CD4-positive, alpha-beta T cell treated with Interleukin-15 for 1 hour (primary cell): ENCODE measurements at places on chromosomes 5 and 9.

- no peak for DNase-seq
Observed at GRCh38 chr5:136769900-136770684, 404.7 kb upstream of the TRPC7 start.

DNA sequence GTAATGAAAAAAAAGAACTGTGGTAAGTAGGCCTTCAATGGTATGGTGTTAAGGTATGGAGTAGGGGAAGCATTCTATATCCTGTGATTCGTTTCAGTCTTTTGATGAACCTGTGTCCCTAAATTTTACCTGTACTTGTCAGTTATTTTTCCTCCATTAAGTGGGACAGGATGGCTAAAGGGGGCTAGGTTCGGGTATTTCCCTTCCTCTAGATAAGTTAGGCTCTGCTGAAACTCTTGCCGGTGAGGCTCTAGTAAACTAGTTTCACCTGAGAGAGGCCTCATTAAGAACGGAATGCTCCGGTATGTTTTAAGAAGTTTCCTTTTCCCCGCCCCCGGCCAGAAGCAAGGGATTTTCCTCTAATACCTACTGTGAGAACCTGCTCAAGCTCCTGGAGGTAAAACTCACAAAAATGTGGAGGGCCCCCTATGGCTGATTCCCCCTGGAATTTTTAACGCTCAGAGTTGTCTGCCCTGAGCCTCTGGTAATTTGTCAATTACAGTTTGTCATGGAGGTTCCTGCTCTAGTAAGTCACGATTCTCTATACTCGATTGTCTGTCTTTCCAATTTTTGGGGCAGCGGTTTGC, 87.7 kb downstream of the MACIR start:
- DNase-seq: no peak

DNA sequence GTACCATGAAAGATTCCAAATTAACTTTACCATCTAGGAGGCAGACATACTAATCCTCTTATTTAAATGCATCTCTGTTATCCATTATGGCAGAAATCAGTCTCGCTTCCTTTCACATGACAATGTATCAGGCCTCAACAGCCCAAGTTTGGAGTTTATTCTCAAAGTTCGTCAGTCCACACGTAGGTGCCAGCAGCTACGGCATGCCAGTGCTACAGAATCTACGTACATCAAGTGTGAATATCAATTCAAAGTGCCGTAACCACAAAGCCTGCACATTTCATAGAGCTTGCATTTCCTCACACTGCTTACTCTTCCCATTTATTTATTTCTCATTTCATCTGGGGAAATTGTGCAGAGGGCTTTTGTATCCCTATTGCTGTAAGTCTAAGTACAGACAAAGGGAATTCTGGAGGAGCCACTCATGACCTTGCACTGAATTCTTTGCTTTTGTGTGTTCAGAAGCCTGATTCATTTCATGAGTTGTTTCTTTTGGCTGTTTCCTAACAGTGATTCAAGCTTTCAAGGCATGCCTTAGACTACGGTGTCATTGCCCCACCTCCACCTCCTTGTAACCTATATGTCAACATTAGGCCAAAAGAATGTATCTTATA, 10.0 kb downstream of the ENC1 start:
- peak; percentile 23 for DNase-seq

DNA sequence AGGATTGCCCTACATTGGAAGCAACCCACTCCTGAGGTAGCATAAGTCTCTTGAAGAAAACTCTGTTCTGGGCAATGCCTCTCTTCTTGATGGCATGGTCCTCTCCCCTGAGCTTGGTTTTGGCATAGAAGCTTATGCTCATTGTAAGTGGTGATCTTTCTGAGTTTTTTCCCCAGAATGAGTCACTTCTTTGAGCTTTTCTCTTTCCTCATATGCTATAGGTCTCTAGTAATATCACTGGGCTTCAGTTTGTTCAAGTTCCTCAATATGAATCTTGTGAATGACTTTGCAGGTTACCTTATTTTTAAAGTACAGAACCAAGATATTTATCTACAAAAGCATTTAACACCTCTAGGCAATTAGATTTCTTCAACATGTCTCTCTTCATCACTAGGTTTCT, 76.5 kb upstream of the ATG10 start:
- DNase-seq: no peak

DNA sequence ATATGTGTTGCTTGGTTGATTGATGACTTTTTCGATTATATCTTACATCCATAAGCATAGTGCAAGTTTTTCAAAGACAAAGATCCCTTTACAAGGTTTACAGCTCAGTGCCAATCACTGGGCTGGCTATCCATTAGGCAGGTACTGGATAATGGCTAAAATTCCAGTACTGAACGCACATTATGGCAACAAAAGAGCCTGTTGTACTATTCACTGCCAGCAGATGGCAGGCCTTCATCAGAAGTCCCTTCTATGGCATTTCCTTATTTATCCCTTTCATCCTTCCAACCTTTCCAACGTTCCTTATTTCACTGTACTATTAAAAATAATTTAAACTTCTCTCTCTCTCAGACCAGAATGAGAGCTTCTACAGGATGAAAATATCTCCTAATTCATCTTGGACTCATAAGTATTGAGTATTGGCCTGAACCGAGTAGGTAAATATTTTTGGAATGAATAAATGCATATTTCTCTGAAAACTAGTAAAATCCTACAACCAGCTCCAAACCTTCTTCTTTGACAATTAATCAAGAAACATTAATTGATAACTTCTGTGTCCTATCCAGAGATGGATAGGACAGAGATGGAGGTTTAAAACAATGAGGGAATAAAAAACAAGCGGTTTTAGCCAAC, 6.7 kb upstream of the WNT8A start:
- DNase-seq: peak; percentile 29

- DNase-seq: no peak
Observed at GRCh38 chr5:68033961-68034571, 181.5 kb upstream of the PIK3R1 start.

DNA sequence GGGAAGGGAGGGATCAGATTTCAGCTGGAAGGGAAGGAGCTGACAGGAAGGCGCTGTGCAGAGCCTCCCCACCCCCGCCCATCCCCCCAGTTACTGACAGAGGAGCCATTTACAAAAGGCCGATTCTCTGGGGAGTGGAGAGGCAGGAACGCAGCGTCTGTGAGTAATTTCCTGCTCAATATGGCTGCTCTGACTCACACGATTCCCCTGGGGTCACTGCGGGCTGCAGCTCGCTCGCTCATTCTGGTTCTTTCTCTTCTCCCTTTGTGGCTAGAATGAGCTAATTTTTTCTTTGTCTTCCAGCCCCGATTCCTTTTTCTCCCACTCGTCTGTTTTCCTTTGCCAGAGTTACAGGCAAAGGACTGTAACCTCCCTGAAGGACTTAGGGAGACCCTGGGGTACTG, 28.8 kb downstream of the PTPA start:
- DNase-seq: peak; percentile 92

GRCh38 chr9:116251366-116251765, 97.8 kb downstream of the PAPPA start:
- no peak for DNase-seq

- DNase-seq: no peak
Observed at GRCh38 chr5:72459089-72459661, 48.0 kb downstream of the ZNF366 start.

DNA sequence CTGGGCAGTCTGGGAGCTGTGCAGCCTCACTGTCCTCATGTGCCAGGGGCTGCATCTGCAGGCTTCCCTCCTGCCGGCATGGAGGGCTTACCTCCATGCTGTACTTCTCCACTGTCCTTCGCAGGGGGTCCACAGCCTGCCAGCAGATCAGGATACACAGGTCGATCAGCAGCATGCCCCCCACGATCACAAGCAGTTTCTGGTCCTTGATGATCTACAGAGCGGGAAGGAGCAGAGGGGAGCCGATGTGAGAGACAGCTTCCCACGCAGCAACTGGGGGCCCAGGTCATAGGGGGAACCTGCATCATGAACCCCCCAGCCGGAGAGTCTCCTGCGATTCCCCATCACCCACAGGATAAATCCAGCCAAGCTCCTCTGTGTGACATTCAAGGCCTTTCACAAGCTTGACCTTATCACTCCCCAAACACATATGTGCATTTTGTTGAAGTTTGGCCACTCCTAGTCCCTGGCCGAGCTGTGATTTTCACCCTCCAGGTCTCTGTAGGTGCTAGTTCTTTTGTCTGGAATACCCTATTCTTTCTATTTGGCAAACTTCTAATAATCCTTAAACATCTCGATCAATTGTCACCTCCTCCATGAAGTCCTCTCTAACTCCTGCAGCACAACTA, 107.3 kb upstream of the TBC1D2 start:
- DNase-seq: no peak

- no peak for DNase-seq
Observed at GRCh38 chr5:126976520-126977172, 53.7 kb downstream of the MARCHF3 start.

DNA sequence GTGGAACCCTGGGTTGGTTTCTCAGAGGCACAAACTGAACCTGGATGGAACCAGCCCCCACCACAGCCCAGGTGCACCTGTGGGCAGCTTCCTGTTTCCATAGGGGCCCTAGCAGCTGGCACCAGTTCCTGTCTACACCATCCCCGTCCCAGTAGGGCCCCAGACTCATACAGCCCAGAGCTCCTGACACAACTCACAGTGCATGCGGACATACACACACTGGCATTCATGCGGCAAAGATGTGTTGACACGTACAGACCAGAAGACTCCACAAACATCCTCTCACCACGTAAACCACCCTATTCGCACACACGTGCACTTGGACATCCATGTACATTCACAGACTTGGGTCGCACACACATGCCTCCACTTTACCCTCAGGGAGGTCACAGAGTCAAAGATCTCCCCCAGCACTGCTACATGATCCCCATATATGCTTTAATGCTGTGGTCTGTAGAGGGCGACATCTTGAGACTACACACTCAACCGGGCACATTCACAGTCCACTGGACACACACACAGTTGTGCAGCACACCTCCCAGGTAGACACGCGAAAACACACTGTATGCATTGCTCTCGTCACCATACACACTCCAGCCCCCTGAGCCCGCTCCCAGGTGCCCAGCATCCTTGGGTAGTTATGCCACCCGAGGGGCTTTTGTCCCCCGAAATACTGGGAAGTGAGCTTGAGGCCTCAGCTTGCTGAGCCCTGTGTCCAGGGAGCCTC, 22.4 kb downstream of the CXXC5 start:
- DNase-seq: peak; percentile 70

DNA sequence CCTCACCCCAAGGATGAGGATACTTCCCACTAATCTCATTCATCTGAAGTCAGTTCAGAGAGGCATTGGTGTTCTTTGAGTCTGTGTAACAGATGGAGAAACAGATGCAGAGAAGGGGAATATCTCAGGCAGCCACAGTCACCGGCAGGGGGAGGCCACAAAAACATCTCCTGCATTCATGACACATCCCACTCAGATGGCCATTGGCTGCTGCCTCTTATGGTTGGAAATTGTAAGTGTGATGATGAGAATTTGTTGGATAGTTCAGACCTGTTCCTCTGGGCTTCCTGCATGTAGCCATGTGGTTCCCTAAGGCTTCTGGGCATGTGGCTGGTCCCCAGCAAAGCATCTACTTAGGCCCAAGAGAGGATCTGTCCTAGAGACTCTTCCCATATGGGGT, 45.9 kb upstream of the GABRP start:
- DNase-seq: no peak

DNA sequence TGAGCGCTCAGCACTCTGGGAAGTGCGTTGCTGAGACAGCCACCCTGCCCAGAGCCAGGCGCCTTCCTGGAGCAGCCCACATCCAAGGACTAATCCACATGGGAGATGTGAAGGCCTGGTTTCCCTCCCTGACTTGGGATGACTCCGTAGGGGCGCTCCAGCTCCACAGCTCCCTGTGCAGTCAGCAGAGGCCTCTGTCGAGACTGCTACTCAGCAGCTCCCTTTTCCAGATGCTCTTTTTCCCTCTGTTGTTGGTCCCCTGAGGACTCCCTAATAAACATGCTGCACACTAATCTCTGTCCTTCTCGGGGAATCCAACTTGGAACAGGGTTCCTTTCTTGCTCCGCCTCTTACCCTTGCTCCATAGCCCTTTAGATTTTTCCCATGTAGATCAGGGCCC, 237.3 kb downstream of the ZSWIM6 start:
- DNase-seq: no peak

GRCh38 chr9:76216161-76216649, 178.0 kb downstream of the RFK start:
- no peak for DNase-seq

- DNase-seq: no peak
Observed at GRCh38 chr5:108765647-108766046, 17.9 kb downstream of the FER start.
